Uterus (tissue), 4 donors: ENCODE measurements at places on chromosomes 11 and 22. TPM values are rescaled to one million over a fixed set of nuclear protein-coding genes. Genes with fewer than 3 reads are reported as not detected.

MRGPRX4 gene
- not detected for total RNA-seq

RIC3 gene
- total RNA-seq = 28.4 TPM

ZNF195 gene
- total RNA-seq = 24.0 TPM

SLC22A9 gene
- total RNA-seq = not detected

CTSC gene
- 182 TPM for total RNA-seq

USH1C gene
- total RNA-seq = not detected

GPR83 gene
- 0.28 TPM for total RNA-seq

DNA sequence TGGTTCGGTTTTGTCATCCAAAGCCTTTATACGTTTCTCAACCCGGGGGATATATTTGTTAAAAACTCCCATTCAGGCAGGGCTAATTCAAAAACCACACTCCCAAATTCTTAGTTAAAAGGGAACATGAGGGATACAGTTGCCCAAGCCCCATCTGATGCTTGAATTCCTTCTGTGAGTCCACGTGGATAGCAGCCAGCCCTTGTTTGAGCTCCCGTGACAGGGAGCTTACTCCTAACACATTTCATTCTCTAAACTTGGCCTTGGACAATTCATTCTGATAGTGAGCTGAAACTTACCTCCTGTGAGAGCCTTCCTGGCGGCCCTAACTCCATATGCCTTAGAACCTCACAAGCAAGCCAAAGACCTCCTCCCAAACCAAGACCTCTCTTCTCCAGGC, 357.5 kb downstream of the TENM4 start:
- no peak for DNase-seq

DNA sequence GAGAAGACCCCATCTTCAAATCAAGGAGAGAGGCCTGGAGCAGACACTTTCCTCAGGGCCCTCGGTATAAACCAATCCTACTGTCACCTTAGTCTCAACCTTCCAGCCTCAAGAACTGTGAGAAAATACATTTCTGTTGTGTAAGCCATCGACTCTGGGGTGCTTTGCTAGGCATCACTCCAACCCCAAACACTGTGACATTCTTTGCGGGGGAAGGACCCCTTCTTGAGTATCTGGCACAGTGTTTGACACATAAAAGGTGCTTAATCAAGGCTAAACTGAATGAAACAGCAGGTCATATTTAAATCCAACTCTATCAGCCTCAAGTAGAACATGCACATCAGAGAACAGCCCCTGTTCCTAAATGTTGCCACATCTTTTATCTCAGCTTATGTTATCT, 558.1 kb downstream of the INSC start:
- no peak for DNase-seq

DNA sequence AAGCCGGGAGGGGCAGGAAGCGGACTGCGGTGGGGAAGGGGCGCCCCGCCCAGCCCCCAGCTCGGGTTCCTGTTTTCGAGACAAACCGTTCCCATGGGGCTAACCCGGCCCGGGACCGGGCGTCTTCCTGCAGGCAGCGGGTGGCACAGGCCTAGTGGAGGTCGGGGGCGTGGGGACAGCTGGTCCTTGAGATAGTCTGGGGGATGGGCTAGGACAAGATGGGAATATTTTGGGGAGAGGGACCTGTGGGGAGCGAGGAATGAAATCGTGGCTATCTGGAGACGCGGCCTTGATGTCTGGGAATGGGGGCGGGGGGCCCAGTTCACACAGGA, 1.2 kb upstream of the RASGRP2 start:
- DNase-seq = peak; percentile 67

DNA sequence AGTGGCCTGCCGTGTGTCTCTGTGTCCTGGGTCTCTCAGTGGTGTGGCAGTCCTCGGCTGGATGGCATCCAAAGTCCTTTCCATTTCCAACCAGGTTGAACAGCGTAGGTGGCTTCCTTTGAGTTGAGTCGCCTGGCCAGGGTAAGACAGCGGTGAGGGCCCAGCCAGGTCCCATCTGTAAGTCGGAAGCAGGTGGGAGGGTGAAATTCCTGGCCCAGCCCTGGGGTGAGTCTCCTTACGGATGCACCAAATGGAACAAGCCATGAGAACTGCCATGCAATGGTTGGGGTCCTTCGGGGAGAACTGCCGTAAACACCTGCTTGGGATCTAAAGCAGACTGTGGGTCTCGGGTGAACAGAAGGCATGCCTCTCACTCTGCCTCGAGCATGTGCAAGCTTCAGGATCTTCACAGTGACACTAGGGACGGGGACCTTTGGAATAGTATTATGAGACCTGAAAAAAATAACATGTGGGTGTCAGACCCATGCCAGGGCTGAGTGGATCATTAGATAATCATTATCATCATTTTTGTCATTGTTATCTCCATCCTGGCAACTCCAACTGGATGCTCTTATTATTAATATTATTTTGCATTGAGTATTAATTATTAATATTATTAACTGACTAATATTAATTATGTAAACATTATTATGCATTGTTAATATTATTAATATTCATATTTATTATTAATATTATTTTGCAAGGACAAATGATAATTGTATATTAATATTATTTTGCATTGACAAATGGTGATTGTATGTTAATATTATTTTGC, 57.7 kb upstream of the LINC01488 start:
- DNase-seq = no peak

DNA sequence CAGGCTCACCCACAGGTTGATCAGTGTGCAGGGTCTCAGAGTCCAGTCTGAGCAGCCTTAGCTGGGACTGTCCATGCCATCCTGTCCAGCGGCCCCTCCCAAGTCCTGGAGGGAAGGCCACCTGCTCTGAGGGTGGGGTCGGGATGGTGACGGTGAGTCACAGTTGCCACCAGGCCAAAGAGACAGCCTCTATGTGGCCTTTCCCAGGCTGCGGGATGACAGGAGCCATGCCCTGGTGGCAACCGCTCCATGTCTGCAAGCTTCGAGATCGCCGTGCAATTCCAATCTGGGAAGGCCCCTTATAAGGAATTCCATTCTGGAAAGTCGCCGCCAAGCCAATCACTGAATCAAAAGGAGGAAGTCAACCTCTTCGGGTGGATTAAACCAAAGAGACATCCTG, 47.5 kb downstream of the RTL6 start:
- no peak for DNase-seq

GRCh38 chr11:65958774-65959420, 2.6 kb upstream of the SART1 start:
- no peak for DNase-seq

- DNase-seq = no peak
Observed at GRCh38 chr11:57100638-57101331, 81.0 kb upstream of the LRRC55 start.

DNA sequence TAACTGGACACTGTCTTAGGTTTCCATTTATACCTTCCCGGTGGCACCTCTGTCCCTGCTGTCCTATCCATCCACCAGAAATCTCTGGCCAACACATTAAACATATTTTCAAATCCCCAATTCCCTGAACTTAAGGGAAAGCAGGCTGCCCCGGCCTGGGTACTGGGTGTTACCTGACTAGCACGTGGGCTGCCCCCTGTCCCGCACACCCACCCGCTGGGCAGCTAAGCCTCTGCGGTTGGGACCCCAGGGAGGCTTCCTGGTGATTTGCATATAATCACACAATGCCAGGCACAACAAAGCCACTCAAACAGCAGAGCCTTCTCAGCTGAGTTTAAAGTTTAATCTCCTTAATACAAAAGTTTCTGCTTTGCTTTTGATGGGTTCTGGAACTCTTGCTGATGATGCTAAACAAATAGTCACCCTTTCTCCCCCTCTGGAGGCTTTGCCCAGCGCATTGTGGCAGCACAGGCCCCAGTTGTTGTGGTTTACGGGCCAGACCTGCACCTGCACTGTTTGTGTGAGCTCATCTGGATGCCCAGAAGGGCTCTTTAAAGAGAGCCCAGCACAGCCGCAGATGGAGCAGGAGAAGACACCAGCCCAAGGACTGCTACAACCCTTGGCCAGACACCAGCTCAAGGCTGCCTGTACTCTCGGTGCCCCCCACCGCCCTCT, 59.9 kb upstream of the POU2AF1 start:
- no peak for DNase-seq

GRCh38 chr22:38317122-38317994, at the start of gene CSNK1E:
TSS of gene CSNK1E (minus strand) at chr22:38317433. CDS start at chr22:38314157, 3,276 bp downstream.
- peak; percentile 83 for DNase-seq

DNA sequence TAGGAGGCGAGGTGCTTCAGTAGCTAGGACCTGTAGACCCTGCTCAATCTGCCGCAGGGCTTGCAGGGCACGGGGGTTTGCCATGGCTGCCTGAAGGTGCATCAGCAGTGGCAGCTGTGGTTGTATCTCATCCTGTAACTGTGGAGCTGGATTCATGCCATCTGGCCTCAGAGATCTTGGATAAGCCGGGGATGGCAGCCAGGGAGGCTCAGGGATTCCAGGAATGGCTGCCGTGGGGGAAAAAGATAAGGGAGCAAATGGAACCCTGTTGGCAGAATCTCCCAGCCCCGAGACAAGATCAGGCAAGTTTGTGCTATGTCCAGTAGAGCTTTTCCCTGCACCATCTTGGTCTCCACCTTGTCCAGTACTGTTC, 1.8 kb downstream of the UBQLN3 start:
- no peak for DNase-seq

- DNase-seq = no peak
Observed at GRCh38 chr22:39089928-39090327, 7.1 kb upstream of the APOBEC3H start.

DNA sequence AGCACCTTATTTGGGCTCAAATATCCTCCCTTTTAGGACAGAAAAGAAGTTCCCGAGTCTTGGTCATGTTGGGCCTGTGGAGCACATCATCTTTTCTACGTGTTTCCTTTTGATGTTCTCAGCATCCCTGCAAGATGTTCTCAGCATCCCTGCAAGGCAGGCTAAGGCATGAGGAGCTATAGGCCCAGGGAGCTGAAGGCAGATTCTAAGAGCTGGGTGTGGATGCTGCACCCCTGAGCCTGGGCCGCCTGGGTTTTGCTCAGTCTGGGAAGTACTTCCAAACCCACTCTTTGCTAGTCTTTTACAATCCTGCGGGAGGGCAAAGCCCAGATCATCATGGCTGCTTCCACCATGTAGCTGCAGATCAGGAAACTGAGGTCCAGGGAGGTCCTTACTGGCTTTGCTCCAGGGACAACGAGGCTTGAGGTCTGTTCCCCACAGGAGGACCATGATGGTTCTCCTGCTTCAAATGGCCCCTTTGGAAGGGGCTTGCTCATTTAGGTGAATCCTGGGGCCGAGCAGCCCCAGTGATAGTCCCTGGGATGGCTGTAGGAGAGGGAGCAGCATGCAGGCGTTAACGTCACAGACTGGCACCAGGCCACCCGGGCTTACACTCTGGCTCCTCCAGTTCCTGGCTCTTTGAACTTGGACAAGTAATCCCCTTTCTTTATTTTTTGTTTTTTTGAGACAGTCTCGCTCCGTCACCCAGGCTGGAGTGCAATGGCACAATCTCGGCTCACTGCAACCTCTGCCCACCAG, 10.6 kb downstream of the LRRC75B start:
- no peak for DNase-seq

GRCh38 chr22:36073476-36073875, 44.9 kb upstream of the RBFOX2 start:
- DNase-seq = no peak

DNA sequence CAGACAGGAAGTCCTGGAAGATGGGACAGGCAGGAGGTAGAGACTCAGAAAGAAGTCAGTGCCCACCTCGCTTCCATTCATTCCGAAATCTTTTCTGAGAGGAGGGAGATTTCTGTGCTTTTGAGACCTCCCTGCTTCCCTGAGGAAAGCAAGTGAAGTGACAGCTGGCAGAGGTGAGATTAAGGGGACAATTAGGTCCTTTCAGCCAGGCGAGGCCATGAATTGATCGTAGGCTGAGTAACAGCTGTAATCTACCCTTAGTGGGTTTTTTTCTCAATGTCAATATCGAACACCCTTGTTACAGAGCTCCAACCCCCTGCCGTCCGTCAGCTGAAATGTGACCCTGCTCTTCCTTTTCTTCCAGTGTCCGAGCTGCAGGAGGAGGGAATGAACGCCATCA, 96.0 kb downstream of the PARVA start:
- DNase-seq = no peak
